ENCODE measurements at places on chromosomes 5 and 9. TPM values are rescaled to one million over a fixed set of nuclear protein-coding genes. Genes with fewer than 3 reads are reported as not detected.
A peak's percentile ranks its signal among the peaks of the same experiment; 100 is the strongest.

FAM200C gene
- 11.3 TPM for total RNA-seq

PLK2 gene
- 1,040 TPM for total RNA-seq

BDP1 gene
- 7.3 TPM for total RNA-seq

SPATA31C1 gene
- total RNA-seq = not detected

MELK gene
- total RNA-seq = 124 TPM

FAM221B gene
- total RNA-seq = not detected

DNA sequence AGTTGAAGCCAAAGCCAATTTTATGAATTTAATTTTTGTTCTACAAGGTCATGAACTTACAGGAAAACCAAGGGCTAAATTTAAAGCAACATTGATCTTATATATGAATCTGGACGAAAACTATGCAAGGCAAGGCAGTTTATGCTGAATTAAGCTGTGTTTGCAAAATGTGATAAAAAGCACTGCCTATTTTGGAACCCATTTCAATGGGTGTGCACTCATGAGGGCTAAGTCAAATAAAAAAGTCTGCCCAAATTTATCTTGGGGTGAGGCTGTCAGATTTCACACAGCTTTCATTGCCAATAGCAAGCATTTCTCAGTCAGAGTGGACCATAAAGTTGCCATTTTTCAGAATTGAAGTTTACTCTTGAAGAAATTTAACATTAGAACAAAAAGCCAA, 199.9 kb downstream of the LURAP1L start:
- DNase-seq = no peak

DNA sequence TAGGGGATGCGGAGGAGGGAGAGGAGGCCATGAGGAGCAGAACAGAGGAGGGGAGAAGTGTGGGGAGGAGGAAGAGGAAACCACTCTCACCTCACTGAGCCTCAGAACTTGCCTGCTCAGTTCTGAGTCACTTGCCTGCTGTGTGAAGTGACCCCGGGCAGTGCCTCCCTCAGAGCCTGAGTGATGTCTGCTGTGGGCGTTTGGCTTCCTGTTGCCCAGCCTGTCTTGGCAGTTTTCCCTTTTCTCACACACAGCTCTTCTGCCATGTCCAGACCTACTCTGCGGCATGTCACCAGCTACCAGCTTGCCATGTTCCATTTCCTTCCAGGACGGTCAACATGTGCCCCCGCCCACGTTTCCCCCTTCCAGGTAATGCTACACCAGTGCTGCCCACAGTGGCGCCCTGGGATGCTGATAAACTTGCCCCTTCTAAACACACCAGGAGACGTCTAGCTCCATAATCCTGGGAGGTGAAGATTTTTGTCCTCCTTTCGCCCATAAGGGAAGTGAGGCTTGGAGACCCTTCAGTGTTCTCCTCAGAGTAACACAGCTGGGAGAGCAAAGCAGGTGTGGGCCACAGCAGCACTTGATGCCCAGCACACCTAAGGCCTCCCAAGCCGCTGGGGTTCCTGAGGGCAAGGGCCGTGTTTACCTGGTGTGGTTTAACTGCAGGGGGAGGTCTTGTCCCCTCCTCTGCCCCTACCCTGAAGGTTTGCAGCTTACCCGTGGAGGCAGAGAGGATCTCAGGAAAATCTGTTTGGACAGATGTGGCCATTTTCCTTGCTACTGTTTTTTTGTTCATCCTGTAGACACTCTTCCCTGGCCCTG, 63.8 kb upstream of the RNF130 start:
- peak; percentile 87 for DNase-seq

- peak; percentile 81 for DNase-seq
Observed at GRCh38 chr5:147558826-147559225, 49.0 kb upstream of the DPYSL3 start.

- DNase-seq = no peak
Observed at GRCh38 chr5:94694671-94695070, 76.2 kb downstream of the SLF1 start.

GRCh38 chr5:140131967-140132409, 6.3 kb downstream of the IGIP start:
- DNase-seq = peak; percentile 97
